Naive B cell (primary cell): ENCODE measurements at places on chromosomes 12 and 14. TPM values are rescaled to one million over a fixed set of nuclear protein-coding genes. Genes with fewer than 3 reads are reported as not detected.

The ACOT2 gene
- 15.7 TPM for polyA plus RNA-seq

The TMTC2 gene
- 0.49 TPM for polyA plus RNA-seq

The PTPN6 gene
- polyA plus RNA-seq, result 532 TPM

The KLHDC1 gene
- 2.7 TPM for polyA plus RNA-seq

The HOXC4 gene
- polyA plus RNA-seq, result 0.42 TPM

The CYP46A1 gene
- polyA plus RNA-seq, result not detected

The SPIC gene
- polyA plus RNA-seq, result not detected

The CLEC1B gene
- 0.48 TPM for polyA plus RNA-seq
